GM23248 (cell line): ENCODE measurements at places on chromosomes 6 and 20.

DNA sequence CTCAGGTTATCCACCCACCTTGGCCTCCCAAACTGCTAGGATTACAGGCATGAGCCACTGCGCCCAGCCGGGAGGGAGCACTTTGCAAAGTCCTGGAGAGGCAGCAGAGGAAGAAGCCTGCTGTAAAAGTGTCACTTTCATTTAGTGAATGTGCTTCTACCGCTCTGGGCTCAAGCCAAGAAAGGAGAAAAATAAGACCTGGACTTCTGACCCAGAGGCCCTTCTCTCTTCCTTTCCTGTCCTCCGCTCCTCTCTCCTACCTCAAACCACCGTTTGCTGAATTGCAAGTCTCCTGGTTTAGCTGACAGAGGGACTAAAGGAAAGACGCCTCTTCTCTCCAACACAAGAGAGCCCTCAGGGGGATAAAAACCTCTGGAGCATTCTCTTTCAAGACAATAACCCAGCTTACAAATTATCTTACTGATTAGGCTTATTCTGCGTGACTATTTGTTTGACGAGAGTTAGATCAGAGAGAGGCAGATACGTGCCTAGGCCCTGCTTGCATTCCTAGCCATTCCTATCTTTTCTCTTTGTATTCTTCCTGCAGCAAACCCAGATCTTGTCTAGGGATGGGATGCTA lies 84.2 kb upstream of the SLC22A23 start:
- DNase-seq, result no peak

GRCh38 chr6:90065173-90065572 lies 170.9 kb downstream of the GJA10 start:
- DNase-seq, result peak; percentile 13

DNA sequence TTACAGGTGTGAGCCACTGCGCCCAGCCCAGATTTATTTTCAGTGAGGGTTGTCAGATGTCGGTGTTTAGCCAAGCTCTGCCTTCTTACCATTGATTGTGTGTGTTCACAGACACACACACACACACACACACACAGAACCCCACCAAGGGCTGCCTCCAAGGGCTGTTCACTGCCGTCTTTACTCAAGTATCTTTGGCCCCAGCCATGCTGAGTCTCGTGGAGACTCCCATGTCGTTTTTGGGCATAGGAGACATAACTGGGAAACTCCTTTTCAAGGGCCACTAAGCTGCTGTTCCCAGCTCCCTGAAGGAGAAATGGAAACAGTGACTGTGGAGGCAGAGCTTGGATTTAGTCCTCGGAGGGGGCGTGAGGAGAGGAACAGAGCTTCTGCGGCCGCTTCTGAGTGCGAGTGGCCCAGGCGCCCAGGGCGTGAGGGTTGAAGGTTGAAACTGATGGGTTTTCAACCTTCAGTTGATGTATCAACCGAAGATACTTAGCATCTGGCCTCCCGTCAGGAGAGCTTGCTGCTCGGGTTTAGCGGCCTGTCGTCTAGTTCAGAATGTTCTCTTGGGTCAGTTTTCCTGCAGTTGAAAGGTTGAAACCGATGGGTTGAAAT lies 243.6 kb downstream of the TTLL2 start:
- DNase-seq, result no peak

GRCh38 chr6:134035823-134036296 lies 16.6 kb downstream of the SLC2A12 start:
- peak; percentile 67 for DNase-seq
